ENCODE measurements at places on chromosomes 1 and 21.
A peak's percentile ranks its signal among the peaks of the same experiment; 100 is the strongest.

DNA sequence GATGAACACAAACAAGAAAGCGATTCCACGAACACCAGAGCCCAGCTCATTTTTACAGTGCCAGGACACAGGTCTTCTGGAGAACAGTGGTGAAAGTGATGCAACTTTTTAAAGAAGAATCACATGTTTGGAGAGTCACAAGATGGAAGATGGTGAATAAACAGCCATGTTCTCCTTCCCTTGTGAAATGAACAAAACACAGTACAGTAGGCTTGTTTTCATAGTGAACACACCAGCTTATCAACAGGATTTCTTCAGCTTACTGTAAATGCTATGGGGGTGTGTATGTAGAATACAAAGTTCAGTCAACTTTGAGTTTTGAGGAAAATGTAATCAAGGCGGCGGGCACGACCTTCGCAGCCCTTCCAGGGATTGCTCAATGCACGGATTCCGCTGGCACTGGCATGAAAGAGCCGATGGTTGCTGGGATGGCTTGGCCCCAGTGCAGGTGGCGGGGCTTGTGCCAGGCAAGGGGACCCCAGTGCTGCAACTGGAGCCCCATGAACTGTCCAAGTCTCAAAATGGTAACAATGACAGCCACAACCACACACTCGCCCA is 9.7 kb downstream of the TMPRSS3 start:
- DNase-seq: no peak

DNA sequence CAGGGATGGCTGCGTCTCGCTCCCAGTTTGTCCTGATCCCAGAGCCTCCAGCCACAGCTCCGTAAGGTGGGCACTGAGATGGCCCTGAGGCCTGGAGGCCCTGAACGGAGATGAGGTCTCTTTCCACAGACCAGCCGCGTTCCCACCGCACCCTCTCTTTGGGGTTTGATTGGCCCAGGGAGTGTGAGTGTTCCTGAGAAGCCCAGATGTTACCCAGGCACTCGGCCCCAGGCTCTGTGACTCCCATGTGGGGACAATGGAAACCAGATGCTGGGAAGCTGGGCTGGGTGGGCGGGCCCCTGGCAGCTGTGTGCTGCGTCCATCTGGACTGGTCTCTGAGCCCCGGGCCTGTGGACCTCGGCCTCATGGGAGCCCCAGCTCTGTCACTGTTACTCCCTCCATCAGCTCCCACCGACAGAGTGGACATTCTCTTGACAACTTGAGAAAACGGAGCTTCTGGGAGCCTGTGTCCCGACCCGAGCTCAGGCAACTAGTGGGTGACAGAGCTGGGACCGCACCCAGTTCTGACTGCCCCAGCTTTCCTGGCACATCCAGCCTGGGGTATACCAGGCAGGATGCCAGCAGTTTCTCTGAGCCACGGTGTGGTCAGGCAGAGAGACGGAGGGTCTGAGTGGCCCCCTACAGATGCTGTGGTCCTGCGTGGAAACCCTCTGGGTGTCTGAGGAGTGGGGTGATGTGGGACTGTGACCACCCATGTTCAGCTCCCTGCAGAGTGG is 9.8 kb upstream of the COL6A1 start:
- no peak for DNase-seq

GRCh38 chr1:149936992-149937705 is 470 bp upstream of the MTMR11 start:
- peak; percentile 62 for DNase-seq

- DNase-seq: no peak
Measured at GRCh38 chr1:41673378-41673777, 188.9 kb upstream of the EDN2 start.
